Hair follicle dermal papilla cell (primary cell): ENCODE measurements at places on chromosomes 6 and 20. TPM values are rescaled to one million over a fixed set of nuclear protein-coding genes. Genes with fewer than 3 reads are reported as not detected.

STMND1 gene
- 0.32 TPM in 1 of 2 replicates, not detected in the other for total RNA-seq

EFCAB8 gene
- total RNA-seq: under 0.01 TPM in 1 of 2 replicates, not detected in the other

RAET1L gene
- not detected in 2 replicates for total RNA-seq

SLC22A2 gene
- total RNA-seq: not detected in 2 replicates

LY6G6C gene
- not detected in 2 replicates for total RNA-seq
